ENCODE measurements at places on chromosomes 1 and 21. TPM values are rescaled to one million over a fixed set of nuclear protein-coding genes. Genes with fewer than 3 reads are reported as not detected.
A peak's percentile ranks its signal among the peaks of the same experiment; 100 is the strongest.

Gene CASQ2
- total RNA-seq, result 56.4 TPM

Gene HRNR
- not detected for total RNA-seq

Gene KRTAP7-1
- not detected for total RNA-seq

Gene KCNJ9
- not detected for total RNA-seq

Gene FCRL1
- not detected for total RNA-seq

Gene SLC45A1
- total RNA-seq, result 1.4 TPM

DNA sequence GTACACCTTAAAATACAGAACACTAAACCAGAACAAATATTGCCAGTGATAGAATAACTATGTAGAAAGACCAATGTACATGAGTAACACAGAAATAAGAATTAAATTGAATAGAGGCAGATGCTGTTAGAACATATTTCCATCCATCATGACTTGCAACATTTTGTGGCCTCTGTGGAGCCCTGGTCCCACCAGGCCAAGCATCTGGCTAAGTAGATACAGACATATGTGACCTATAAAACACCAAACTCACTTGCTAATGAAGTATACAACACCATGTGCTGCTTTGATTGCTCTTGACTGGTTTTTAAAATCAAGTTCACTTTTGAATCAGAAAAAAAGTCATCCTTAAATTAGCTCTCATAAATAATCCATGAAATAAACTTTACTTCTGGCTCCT lies 20.5 kb downstream of the SLC19A2 start:
- no peak overlapping the region for H3K4me3 ChIP-seq
- H3K4me1 ChIP-seq, result no peaks in the 10 kb centered on the region
- H3K36me3 ChIP-seq, result peaks cover 18% of the 10 kb centered on the region

DNA sequence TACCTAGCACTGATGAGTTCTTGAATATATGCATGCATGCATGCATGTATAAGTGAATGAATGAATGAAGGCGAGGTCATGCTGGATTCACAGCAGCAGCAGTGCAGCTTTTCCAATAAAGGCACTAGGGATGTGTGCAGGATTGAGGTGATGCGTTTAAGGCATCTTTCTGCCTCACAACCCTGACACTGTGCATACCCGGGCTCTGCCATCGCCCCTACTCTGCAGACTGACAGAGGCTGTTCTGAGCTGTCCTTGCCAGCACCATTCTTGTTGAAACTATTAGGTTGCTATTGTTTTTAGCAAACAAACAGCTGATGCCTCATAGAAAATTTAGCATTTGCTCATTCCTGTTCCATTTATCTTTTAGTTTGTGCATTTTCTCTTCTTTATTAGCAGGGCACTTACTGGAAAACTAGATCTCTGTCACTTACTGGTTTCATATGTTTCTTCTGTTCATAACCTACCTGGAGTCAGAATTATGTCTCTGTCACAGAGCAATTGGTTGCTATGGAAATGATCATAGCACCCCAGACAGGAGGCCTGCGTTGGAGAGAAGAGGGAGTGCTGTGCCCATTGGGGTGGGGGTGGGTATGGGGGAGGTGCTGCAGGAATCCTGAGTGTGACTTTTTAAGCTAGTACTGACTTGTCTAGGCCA lies 79.0 kb downstream of the CD58 start:
- no peak overlapping the region for H3K4me3 ChIP-seq
- no peaks in the 10 kb centered on the region for H3K36me3 ChIP-seq
- peaks cover 6% of the 10 kb centered on the region for H3K4me1 ChIP-seq
- no peak overlapping the region for H3K27ac ChIP-seq

DNA sequence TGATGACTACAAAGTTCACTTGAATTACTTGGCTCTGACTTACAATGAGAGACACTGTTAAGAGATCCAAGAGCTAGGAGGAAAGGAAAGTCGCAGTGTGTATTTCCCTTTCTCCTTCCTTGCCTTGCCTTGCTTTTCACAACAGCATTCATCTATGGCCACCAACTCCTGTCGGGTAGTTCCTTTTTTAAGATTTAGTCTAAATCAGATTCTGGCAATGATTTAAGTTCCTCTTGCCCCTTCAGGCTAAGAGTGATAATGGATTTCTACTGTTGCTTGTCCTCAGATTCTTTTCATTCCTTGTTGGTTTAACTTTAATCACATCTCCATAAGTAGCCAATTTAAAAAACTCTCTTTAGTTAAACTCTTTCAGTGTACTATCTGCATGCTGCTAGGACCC lies 91.9 kb downstream of the GTF2B start:
- no peak overlapping the region for H3K27ac ChIP-seq
- DNase-seq, result no peak
- no peaks in the 10 kb centered on the region for H3K4me1 ChIP-seq
- H3K27me3 ChIP-seq, result no peaks in the 10 kb centered on the region

GRCh38 chr1:167805041-167805556 lies 83.3 kb downstream of the MPZL1 start:
- H3K4me3 ChIP-seq, result no peak overlapping the region
- H3K27ac ChIP-seq, result no peak overlapping the region
- no peaks in the 10 kb centered on the region for H3K36me3 ChIP-seq
- H3K27me3 ChIP-seq, result no peaks in the 10 kb centered on the region
- peaks cover 3% of the 10 kb centered on the region for H3K4me1 ChIP-seq

- no peaks in the 10 kb centered on the region for H3K36me3 ChIP-seq
- H3K4me1 ChIP-seq, result no peaks in the 10 kb centered on the region
- no peak overlapping the region for H3K27ac ChIP-seq
Measured at GRCh38 chr1:151478923-151479322, 19.6 kb upstream of the POGZ start.

GRCh38 chr1:201721082-201722049 lies 107.6 kb upstream of the IPO9 start:
- no peaks in the 10 kb centered on the region for H3K27me3 ChIP-seq
- peaks cover 45% of the 10 kb centered on the region for H3K4me1 ChIP-seq
- H3K36me3 ChIP-seq, result no peaks in the 10 kb centered on the region

DNA sequence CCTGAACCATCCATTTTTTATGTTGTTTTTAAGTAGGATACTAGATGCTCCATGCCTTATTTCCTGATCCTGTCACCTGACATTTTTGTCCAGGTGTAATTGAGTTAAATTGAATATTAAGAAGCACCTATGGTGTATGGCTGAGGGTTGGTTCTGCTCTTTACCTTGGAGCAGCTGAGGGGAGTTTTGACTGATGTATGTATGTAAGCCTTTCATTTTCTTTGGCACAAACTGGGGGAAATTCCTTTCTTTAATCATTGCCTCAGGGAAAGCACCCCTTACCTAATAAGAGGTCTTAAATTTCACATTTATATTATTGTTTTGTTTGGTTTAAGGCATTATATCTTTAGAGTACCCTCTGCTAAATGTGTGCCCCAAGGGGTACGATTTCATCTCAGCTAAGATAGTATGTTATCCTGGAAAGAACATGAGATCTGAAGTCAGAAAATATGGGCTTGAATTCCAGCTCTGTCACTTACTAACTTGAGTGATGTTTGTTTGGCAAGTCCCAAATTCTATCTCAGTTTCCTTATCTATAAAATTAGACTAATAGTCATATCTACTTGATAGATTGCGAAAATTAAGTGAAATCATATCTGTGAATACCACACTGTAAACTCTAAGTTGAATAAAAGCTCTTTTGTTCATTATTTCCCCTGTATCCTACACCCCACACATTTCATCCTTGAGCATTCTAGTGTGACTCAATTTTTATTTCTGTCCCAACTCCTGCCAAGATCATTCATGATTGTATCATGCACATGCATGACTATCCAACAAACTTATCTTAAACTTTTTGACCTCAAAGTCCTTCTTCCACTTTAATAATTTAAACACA lies 57.7 kb upstream of the NUF2 start:
- DNase-seq, result no peak
- H3K27me3 ChIP-seq, result no peaks in the 10 kb centered on the region
- no peak overlapping the region for H3K27ac ChIP-seq
- H3K4me3 ChIP-seq, result no peak overlapping the region
- no peaks in the 10 kb centered on the region for H3K36me3 ChIP-seq

- peak; percentile 50 for DNase-seq
- H3K27me3 ChIP-seq, result no peaks in the 10 kb centered on the region
- H3K36me3 ChIP-seq, result no peaks in the 10 kb centered on the region
- no peak overlapping the region for H3K4me3 ChIP-seq
Measured at GRCh38 chr1:48817505-48818114, 40.9 kb upstream of the BEND5 start.

GRCh38 chr21:31725202-31725839 lies 6.6 kb downstream of the SCAF4 start:
- no peak overlapping the region for H3K27ac ChIP-seq
- H3K27me3 ChIP-seq, result no peaks in the 10 kb centered on the region
- H3K36me3 ChIP-seq, result peaks cover 2% of the 10 kb centered on the region
- no peak overlapping the region for H3K4me3 ChIP-seq
- peaks cover 36% of the 10 kb centered on the region for H3K4me1 ChIP-seq
- DNase-seq, result no peak

DNA sequence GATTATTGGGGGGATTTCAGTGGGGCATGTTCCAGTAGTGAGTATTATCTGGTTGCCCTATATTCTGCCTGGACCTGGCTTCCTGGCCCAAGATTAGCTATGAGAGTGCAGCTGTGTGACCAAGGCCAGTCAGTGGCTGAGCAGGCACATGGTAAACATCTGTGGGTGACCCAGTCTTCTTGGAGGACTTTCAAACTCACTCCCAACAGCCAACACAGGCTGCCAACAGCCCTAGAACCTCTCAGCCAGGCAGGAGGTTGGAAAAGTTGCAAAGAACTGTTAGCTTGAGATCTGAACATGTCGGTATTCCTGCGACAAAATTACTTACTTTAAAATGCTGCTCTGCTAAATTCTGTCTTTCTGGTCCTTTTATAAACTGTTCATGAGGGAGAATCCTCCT lies 192.4 kb downstream of the TGFBR3 start:
- H3K36me3 ChIP-seq, result no peaks in the 10 kb centered on the region
- peak overlapping the region; percentile 58 for H3K27ac ChIP-seq
- peaks cover 19% of the 10 kb centered on the region for H3K4me1 ChIP-seq
- peak; percentile 25 for DNase-seq
- H3K27me3 ChIP-seq, result no peaks in the 10 kb centered on the region

GRCh38 chr1:179082333-179082998 lies 596 bp downstream of the TOR3A start:
- H3K4me3 ChIP-seq, result peak overlapping the region; percentile 93
- peaks cover 31% of the 10 kb centered on the region for H3K36me3 ChIP-seq
- peak overlapping the region; percentile 97 for H3K27ac ChIP-seq
- H3K4me1 ChIP-seq, result peaks cover 20% of the 10 kb centered on the region

- no peaks in the 10 kb centered on the region for H3K27me3 ChIP-seq
- H3K4me1 ChIP-seq, result peaks cover 16% of the 10 kb centered on the region
- H3K36me3 ChIP-seq, result no peaks in the 10 kb centered on the region
Measured at GRCh38 chr1:9890224-9890731, 19.8 kb downstream of the CTNNBIP1 start.
